ENCODE measurements at places on chromosomes 16 and 17.
A peak's percentile ranks its signal among the peaks of the same experiment; 100 is the strongest.

GRCh38 chr16:70695331-70696070 is 9.6 kb upstream of the MTSS2 start:
- no peak for DNase-seq

- DNase-seq, result no peak
These were observed 68.1 kb downstream of the SEC14L1 start for GRCh38 chr17:77208856-77209255.

DNA sequence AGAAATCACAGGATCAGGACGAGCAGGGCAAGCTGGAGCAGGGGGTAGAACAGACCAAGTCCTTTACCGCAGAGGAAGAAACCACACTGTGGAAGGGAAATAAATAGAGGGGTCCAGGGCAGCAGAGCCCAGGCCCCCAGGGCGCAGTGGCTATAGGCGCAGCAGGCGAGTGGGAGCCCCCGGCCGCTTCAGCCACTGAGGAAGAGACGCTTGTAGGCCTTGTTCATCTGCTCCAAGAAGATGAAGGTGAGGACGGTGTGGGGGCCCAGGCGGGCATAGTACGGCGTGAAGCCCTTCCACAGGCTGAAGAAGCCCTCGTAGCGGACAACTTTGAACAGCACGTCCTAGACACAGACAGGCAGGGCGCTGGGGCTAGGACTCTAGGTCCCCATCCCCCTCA is 2.3 kb downstream of the SLC25A11 start:
- no peak for DNase-seq

DNA sequence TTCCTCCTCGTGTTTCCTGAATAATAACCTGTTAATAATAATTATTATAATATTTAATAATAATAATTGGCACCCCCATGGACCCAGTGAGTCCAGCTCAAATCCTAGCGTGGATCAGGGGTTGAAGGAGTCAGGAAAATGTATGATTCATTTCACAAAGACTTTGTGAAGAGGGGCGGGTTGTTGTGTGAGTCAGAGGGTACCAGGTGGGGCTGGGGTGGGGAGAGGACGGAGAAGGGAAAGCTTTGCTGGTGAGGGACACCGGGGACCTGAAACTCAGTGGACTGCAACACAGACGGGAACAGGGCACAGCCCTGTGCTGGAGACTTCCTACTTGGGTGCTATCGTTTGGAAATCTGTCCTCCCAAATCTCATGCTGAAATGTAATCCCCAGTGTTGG is 3.1 kb upstream of the ADORA2B start:
- DNase-seq, result no peak

GRCh38 chr16:46732561-46732960 is 15.6 kb downstream of the MYLK3 start:
- no peak for DNase-seq

DNA sequence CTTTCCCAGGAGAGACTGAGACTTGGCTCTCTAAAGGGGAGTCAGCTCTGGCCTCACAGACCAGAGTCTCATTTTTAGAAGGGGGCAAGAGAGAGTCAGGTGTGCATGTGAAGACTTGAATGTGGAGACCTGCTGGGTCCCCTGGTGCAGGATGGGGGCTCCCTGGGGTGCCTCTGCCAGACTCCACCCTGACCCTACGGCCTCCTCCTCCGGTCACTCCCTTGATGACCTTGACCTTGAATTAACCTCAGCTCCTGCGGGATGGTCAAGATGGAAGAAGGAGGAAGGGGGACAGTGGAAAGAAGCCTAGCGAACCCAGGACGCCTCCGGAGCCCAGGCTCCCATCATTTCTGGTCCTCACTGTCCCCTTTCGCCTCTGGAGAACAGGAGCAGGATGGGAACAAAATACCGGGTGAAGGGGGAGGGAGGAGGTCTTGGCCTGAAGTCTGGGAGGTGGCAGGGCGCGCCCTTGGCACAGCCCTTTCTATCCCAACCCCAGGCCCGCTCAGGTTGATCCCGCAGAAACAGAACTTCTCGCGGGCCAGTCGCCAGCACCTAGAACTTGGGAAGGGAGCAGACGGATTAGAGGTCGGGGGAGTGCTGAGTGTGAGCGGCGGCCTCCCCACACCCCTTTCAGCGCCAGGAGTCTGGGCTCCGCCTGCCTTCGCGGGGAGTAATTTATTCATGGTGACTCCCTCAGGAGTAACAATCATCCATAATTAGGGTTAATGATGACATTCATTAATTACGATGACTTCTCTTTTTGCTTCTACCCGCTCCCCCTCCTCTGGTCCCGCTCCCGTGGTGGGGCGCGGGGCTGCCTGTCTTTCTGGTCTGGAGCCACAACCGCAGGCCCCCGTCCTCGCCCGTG is 1.6 kb downstream of the STAC2 start:
- DNase-seq, result no peak

GRCh38 chr17:8966926-8967325 is 1.4 kb upstream of the PIK3R5 start:
- no peak for DNase-seq

DNA sequence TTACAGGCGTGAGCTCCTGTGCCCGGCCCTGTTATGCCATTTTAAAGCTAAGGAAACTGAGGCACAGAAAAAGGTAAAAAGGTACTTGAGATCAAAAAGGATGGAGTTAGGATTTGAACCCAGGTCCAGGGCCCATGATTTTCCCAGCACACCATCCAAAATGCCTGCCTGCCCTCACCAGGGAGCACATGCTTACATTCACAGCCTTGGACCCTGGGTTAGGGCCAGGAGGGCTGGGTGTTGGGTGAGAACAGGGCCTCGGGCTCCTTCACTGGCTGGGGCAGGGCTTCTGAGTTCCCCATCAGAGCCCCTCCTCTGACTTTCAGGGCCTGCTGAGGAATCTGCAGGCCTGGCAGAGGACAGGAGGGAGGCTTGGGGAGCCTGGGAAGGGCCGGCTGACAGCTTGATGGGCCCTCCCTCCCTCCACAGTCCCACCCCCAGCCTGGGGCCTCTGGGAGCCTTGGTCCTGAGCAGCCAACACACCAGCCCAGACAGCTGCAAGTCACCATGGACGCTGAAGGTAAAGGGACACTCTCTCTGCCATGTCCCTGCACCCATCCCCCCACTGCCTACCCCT is at the start of gene QPRT:
QPRT (plus strand) TSS at position 490 of the 577 bp plus-strand sequence; CDS start at position 508, 18 bp downstream.
- no peak for DNase-seq

- DNase-seq, result no peak
These were observed 263.7 kb downstream of the MAP2K6 start for GRCh38 chr17:69678206-69678605.

DNA sequence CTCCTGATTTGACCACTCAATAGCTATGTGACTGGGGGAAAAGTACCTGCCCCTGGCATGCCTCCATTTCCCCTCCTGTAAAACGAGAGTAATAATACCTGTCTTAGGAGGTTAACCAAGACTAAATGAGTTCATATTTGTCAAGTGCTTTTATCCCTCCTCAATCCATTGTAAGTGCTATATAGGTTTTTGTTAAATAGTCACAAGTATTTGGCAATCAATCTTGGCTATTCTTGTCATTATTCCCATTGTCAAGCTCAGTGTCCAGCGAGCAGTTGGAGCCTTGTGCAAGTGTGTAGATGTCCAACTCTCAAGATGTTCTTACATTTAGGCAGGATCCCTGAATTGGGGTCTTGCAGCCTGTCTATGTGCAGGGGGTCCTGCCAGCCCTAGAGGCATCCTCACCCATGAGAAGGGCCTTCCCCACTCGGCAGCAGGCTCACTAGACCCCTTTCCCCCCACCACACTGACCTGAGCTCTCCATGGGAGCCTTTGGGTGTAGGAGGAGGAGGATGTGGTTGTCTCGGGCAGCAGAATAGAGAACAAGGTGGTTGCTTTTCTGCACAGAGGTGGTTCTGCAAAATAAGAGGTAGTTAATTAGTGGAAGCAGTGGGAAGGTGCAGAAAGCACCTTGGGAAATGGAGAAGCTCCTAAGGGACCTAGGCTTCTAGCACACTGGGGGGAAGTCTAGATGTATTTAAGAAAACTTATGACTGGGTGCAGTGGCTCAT is 18.0 kb downstream of the PIK3R6 start:
- DNase-seq, result no peak

DNA sequence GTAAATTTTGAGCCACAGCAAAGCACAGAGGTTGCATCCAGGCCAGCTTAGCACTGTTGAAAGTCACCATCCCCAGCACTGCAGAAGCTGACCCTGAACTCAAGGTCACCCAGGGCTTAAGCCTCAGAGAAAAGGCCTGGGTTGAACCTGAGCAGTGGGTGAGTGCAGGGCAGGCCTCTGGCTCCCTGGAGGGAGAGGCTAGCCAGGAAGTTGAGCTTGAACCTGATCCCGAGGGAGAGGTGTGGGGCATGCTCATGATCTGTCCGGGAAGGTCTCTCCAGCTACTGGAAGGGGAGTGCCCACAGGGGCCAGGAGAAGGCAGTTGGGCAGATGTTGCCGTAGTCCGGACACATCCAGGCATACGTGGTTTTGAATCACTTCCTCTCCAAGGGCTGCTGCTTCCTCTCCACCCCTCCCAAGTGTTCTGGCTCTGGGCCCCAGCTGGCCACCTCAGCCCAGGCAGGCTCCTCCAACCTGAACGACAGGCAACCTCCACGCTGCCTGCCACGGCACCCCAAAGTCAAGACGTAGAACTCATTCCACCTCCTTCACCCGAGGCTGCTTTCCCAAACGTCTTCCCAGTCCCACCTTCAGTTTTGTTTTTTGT is 18.4 kb downstream of the CARHSP1 start:
- DNase-seq, result no peak

DNA sequence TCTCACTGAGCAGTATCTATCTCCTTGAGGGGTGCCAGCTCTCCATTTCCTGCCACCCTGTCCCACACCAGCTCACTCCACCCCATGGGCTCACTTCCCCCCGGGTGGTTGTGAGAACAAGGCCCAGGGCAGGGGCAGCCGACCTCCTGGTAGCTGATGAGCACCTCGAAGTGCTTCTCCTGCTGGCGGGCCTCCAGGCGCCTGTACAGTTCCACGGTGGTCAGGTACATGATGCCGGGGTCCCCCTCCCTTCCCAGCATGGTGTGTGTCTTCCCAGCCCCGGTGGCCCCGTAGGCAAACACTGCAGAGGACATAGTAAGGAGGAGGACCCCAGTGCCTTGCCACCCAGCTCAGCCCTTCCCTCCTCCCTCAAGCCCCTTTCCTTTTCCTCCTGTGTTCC is 12.5 kb downstream of the KIF18B start:
- no peak for DNase-seq

- DNase-seq, result no peak
These were observed 37.5 kb downstream of the DHRS7B start for GRCh38 chr17:21164216-21164615.

- DNase-seq, result no peak
These were observed 24.1 kb downstream of the GNPTG start for GRCh38 chr16:1375741-1376410.

DNA sequence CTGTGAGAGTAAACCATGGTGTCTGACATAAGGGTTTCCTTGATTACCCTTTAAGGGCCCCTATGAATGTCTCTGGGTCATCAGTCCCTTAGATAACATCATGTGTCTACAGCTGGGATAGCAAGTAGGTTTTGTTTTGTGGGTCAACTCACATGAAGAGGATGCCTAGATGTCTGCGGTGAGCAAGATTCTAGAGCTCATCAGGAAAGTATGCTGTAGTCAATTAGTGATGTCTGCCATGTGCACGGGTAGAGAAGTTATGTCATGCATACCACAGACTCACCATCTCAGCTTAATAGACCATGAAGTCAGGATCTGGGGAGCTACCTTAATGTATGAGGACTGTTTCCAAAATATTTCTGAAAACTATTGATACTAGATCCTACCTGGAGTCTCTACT is 57.5 kb downstream of the CDH13 start:
- no peak for DNase-seq

- DNase-seq, result no peak
These were observed 346.6 kb upstream of the SALL1 start for GRCh38 chr16:51497541-51498211.

DNA sequence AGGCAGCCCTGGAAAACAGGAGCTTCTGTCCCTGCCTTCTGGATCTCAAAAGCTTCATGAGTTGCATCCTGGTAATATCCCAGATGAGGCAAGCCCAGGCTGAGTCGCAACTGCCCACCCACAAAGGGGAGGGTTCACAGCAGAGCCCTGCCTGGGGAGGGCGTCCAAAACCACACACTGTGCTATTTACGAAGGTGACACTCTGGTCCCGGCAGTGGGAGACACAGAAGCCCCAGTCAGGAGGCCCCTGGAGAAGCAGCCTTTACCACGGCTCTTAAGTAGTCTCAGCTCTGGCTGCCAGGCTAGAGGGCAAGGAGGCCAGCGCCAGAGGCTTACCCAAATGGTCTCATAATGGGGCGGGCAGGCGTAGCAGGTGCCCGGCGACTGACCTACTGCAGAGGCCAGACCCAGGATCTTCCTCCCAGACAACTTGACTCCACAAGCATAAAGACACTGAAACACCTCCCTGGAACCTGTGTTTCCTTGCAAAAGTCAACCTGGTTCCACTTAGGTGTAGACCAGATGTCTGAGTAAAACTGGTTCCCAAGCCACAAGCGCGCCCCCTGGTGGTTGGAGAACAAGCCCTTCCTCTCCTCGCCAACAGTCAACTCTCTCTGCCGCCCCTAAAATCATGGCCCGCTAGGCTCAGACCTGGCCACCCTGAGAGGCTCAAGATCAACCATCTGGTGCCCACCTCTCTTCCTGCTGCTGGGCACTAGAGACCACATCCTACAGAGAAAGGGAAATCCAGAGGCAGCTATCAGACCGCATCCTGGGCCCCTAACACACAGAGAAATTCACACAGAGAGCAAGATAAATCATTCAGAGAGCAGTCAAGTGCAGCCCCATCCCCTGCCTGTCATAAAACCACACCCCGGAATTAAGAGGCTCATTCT is 5.2 kb downstream of the AXIN2 start:
- peak; percentile 86 for DNase-seq

DNA sequence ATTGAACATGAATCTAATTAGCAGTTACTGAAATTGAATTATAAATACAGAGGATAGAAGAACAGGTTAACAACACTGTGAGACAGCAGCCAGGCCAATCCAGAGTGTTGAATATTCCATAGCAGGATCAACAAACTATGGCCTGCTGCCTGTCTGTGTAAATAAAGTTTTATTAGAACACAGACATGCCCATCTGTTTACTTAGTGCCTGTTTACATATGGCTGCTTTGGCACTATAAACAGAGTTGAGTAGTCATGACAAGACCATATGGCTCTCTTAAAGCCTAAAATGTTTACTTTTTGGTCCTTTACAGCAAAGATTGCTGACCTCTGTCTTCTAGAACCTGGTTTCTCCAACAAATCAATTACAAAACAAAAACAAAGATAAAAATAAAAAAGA is 115.4 kb upstream of the CDC42EP4 start:
- DNase-seq, result no peak

DNA sequence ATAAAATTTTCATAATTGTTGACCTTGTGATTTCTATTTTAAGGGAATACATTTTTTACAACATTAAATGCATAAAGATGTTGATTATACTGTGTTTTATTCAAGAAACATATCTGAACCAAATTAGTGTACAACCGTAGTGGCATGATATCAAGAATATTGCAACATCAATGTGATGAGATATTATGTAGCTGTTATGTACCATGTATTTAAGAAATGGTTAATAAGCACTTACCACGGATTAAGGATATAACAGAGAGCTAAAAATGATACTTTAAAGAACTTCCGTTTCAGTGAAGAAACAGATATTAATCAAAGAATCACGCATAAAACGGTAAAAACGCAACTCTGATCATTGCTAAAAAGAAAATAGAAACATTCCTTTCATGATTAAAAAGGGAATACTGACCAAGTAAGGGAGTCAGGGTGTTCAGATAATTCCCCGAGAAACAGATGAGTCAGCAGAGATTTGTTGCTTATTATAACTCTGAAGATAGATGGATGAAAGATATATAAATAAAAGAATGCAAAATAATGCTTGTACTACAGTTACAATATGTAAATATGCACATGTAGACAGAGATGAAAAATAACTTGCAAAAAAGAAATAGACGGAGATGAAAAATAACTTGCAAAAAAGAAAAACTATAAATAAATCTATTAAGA is 281.9 kb upstream of the MAF start:
- DNase-seq, result no peak

Measured in T follicular helper cell (primary cell).